A673 (cell line): ENCODE measurements at places on chromosomes 4 and X. TPM values are rescaled to one million over a fixed set of nuclear protein-coding genes. Genes with fewer than 3 reads are reported as not detected.
A peak's percentile ranks its signal among the peaks of the same experiment; 100 is the strongest.

- H3K27ac ChIP-seq: no peak overlapping the region
- H3K36me3 ChIP-seq: no peaks in the 10 kb centered on the region
- H3K4me3 ChIP-seq: no peak overlapping the region
- no peaks in the 10 kb centered on the region for H3K4me1 ChIP-seq
- no peak for DNase-seq
Measured at GRCh38 chr4:102629673-102630072, 128.5 kb downstream of the NFKB1 start.

- H3K4me3 ChIP-seq: no peak overlapping the region
- no peaks in the 10 kb centered on the region for H3K4me1 ChIP-seq
- H3K36me3 ChIP-seq: no peaks in the 10 kb centered on the region
- DNase-seq: no peak
- H3K27ac ChIP-seq: no peak overlapping the region
Measured at GRCh38 chr4:53928825-53929224, 135.6 kb downstream of the CHIC2 start.

DNA sequence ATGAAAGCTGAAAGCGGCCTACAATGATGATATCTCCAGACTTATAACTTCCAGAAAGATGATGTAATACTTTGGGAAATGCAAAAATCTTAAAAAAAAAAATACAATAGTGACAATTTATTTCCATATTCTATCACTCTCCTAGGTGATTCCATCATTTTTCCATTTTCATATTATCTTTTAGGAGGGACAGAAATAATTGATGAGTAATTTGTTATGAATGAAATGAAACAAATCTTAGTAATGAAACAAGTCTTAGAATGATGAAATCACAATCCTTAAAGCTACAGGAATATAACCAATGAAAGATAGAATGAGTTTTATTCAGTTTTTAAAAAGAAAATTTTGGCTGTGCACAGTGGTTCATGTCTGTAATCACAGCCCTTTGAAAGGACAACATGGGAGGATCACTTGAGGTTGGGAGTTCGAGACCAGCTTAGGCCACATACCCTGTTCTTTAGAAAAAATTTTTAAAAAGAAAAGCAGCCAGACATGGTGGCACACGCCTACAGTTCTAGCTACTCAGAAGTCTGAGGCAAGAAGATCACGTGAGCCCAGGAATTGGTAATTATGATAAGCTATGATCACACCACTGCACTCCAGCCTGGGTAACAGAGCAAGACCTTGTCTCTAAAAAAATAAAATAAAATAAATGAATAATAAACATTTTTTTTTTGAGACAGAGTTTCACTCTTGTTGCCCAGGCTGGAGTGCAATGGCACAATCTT lies 21.7 kb downstream of the CLOCK start:
- no peak overlapping the region for H3K27ac ChIP-seq
- H3K4me3 ChIP-seq: no peak overlapping the region
- no peak for DNase-seq
- H3K36me3 ChIP-seq: no peaks in the 10 kb centered on the region
- H3K4me1 ChIP-seq: no peaks in the 10 kb centered on the region
- H3K27me3 ChIP-seq: no peaks in the 10 kb centered on the region

GRCh38 chr4:154616731-154617130 lies 4.3 kb upstream of the FGG start:
- no peaks in the 10 kb centered on the region for H3K4me1 ChIP-seq
- no peak for DNase-seq

GRCh38 chrX:150934453-150934852 lies 36.0 kb upstream of the CD99L2 start:
- DNase-seq: no peak
- no peak overlapping the region for H3K4me3 ChIP-seq
- H3K36me3 ChIP-seq: no peaks in the 10 kb centered on the region
- H3K4me1 ChIP-seq: no peaks in the 10 kb centered on the region
- no peaks in the 10 kb centered on the region for H3K27me3 ChIP-seq
- no peak overlapping the region for H3K27ac ChIP-seq

- no peaks in the 10 kb centered on the region for H3K27me3 ChIP-seq
- DNase-seq: peak; percentile 47
- peak overlapping the region; percentile 6 for H3K27ac ChIP-seq
- no peaks in the 10 kb centered on the region for H3K36me3 ChIP-seq
- H3K4me3 ChIP-seq: no peak overlapping the region
Measured at GRCh38 chr4:173448608-173449379, 49.9 kb upstream of the SCRG1 start.

DNA sequence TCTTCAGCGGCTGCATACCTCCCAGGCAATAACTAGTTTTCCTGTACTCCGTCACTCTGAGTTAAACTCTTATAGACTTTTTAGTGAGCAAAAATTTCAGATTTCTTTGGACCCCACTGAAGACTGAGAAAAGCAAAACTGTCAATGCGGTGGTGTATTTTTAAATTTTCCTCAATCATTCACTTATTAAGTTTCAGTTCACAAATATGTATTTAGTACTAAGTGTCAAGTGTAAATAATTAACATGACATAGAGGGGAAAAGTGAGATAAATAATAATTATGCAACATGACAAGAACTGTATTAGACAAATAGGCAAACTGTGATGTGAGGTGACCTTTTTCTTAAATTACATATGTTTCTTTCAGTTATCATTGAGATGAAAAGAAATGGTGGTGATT lies 124.4 kb downstream of the NAF1 start:
- H3K36me3 ChIP-seq: no peaks in the 10 kb centered on the region
- H3K4me3 ChIP-seq: no peak overlapping the region
- no peaks in the 10 kb centered on the region for H3K4me1 ChIP-seq
- no peak for DNase-seq
- no peak overlapping the region for H3K27ac ChIP-seq

DNA sequence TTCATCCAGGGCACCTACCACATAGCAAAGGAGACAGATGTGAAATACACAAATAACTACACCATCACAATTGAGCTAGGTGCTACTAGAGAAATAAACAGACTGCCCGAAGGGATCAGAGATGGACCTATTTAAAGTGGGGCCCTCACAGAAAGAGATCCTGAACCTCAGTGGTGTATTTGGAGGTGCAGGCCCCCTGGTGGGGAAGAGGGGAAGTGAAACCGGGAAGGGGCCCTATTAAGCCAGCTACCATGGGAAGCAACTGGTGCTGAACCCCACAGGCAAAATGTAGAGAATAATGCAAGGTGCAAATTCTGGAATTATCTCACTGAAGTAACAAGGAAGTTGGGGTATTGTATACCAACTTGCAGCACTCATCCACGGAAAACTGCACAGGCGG lies 78.6 kb upstream of the FAM9A start:
- H3K4me3 ChIP-seq: no peak overlapping the region
- DNase-seq: peak; percentile 39
- peaks cover 4% of the 10 kb centered on the region for H3K27me3 ChIP-seq
- no peaks in the 10 kb centered on the region for H3K4me1 ChIP-seq
- no peaks in the 10 kb centered on the region for H3K36me3 ChIP-seq
- no peak overlapping the region for H3K27ac ChIP-seq

- no peak overlapping the region for H3K27ac ChIP-seq
- no peaks in the 10 kb centered on the region for H3K4me1 ChIP-seq
- DNase-seq: no peak
- H3K36me3 ChIP-seq: no peaks in the 10 kb centered on the region
- no peak overlapping the region for H3K4me3 ChIP-seq
Measured at GRCh38 chrX:7269589-7269988, 121.6 kb upstream of the PUDP start.

- no peaks in the 10 kb centered on the region for H3K27me3 ChIP-seq
- H3K4me1 ChIP-seq: no peaks in the 10 kb centered on the region
- no peak for DNase-seq
- no peak overlapping the region for H3K27ac ChIP-seq
Measured at GRCh38 chr4:83996254-83996653, 460.3 kb downstream of the GPAT3 start.

DNA sequence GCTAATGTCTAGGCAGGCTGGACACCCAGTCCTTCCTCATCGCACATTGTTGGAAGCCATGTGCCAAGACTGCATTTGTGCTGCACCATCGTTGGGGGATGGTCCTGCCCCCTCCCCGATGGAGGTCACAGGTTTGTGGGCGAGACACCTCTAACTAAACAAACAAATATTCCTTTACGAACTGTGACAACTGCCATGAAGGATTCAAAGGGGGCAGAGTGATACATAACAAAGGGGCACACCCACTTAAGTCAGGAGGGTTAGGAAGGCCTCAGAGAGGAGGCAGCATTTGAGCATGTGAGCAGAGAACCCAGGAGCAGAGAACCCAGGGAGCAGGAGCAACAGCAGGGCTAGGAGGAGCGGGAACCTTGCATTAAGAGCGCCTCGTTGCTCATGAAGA lies 37.1 kb downstream of the TRIM2 start:
- H3K36me3 ChIP-seq: no peaks in the 10 kb centered on the region
- no peak overlapping the region for H3K4me3 ChIP-seq
- H3K4me1 ChIP-seq: peaks cover 57% of the 10 kb centered on the region
- no peaks in the 10 kb centered on the region for H3K27me3 ChIP-seq
- H3K27ac ChIP-seq: peak overlapping the region; percentile 81

DNA sequence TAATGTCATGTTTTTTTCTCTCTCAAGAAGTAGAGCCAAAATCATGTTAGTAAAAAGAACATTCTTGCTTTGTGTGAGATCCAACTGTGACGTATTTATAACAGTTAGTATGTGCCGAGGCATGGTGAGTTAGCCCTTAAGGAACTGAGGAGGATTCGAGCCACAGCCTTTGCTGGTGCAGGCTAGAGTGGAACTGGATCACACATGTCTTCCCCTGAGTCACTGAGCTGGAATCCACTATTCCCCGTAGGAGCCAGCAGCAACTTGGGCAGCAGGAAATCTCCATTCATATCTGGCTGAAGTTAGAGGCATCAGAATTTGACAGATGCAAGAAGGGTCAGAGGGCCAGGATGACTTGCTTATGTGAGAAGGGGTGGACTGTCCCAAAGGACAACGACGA lies 144.6 kb upstream of the KIT start:
- DNase-seq: no peak
- no peak overlapping the region for H3K27ac ChIP-seq
- H3K27me3 ChIP-seq: no peaks in the 10 kb centered on the region
- no peak overlapping the region for H3K4me3 ChIP-seq
- H3K4me1 ChIP-seq: no peaks in the 10 kb centered on the region

DNA sequence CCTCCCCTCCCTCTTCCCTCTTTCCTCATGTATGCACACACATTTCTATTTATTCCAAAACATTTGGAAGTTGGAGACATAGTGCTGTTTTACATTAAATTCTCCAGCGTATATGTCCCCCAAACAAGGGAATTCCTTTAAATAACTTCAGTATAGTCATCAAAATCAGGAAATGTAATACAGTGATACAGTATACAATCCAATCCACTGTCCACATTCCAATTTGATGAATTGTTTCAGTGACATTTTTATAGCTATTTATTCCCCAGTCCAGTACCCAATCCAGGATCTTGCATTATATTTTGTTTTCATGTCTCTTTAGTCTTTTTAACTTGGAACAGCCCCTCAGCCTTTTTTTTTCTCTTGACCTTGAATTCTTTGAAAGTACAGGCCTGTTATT lies 233.0 kb downstream of the DKK2 start:
- no peak overlapping the region for H3K27ac ChIP-seq
- no peak for DNase-seq
- no peak overlapping the region for H3K4me3 ChIP-seq
- no peaks in the 10 kb centered on the region for H3K36me3 ChIP-seq
- H3K4me1 ChIP-seq: no peaks in the 10 kb centered on the region

DNA sequence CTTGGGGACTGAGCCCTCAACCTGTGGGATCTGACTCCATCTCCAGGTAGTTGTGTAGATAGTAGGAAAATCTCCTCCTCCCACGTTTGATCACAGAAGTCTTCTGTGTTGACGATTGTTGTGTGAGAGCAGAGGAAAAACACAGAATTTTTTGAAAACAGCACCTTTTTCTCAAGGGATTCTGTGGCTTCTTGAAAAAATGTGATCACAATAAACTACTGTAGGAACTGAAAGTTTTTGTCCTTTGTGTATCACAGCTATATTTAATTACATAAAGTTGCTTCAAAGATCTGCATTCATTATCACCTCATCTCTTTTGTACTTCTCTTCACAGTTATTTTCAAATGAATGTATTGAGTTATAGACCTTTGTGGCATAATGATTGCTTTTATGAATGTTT lies 85.1 kb downstream of the AFF1 start:
- DNase-seq: no peak
- H3K4me1 ChIP-seq: peaks cover 46% of the 10 kb centered on the region
- H3K27ac ChIP-seq: no peak overlapping the region
- H3K36me3 ChIP-seq: no peaks in the 10 kb centered on the region
- no peak overlapping the region for H3K4me3 ChIP-seq

DNA sequence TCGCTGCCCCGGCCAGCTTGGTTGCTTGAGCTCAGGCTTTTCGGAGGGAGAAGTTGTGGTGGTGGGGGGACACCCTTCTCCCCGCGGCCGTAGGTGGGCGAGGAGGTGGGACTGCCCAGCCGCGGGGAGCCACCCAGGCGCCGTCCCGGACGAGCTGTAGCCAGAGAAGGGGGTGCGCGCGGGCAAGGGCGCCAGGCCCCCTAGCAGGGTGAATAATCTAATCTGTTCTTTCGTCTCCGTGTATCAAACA lies 3.1 kb downstream of the MID1IP1 start:
- H3K27me3 ChIP-seq: no peaks in the 10 kb centered on the region
- peak overlapping the region; percentile 68 for H3K4me3 ChIP-seq
- H3K4me1 ChIP-seq: peaks cover 13% of the 10 kb centered on the region
- H3K27ac ChIP-seq: peak overlapping the region; percentile 91
- DNase-seq: no peak

GRCh38 chrX:18099745-18100144 lies 120.9 kb downstream of the BEND2 start:
- DNase-seq: no peak
- H3K36me3 ChIP-seq: no peaks in the 10 kb centered on the region
- no peak overlapping the region for H3K4me3 ChIP-seq
- no peaks in the 10 kb centered on the region for H3K4me1 ChIP-seq

Gene NR3C2
- total RNA-seq: 1.6 and 2.2 TPM in 2 replicates

Gene CDKL2
- total RNA-seq: 1.5 and 1.6 TPM in 2 replicates

Gene SSX1
- total RNA-seq: not detected in 2 replicates

Gene ADH1C
- total RNA-seq: not detected in 2 replicates

Gene CD40LG
- not detected in 2 replicates for total RNA-seq

Gene SLC9A7
- total RNA-seq: 11.3 and 13.1 TPM in 2 replicates

Gene SRPX2
- 8.8 and 12.3 TPM in 2 replicates for total RNA-seq

Gene NPY1R
- total RNA-seq: 59.8 and 64.4 TPM in 2 replicates

Gene TCEAL6
- not detected in 2 replicates for total RNA-seq

Gene TSPAN7
- 0.26 and 0.31 TPM in 2 replicates for total RNA-seq

Gene CCDC149
- total RNA-seq: 2.8 and 3.1 TPM in 2 replicates

Gene BTK
- total RNA-seq: not detected in 2 replicates
